ENCODE measurements at places on chromosomes 5 and 9. TPM values are rescaled to one million over a fixed set of nuclear protein-coding genes. Genes with fewer than 3 reads are reported as not detected.

GRCh38 chr9:35675204-35675603 lies 1.5 kb downstream of the CA9 start:
- no peak overlapping the region for H3K27ac ChIP-seq
- H3K4me1 ChIP-seq = no peaks in the 10 kb centered on the region
- no peak for DNase-seq

- H3K36me3 ChIP-seq = no peaks in the 10 kb centered on the region
- H3K4me3 ChIP-seq = no peak overlapping the region
- DNase-seq = no peak
- peaks cover 15% of the 10 kb centered on the region for H3K4me1 ChIP-seq
- H3K27me3 ChIP-seq = no peaks in the 10 kb centered on the region
- no peak overlapping the region for H3K27ac ChIP-seq
Observed at GRCh38 chr9:111730937-111731567, 63.7 kb downstream of the SHOC1 start.

DNA sequence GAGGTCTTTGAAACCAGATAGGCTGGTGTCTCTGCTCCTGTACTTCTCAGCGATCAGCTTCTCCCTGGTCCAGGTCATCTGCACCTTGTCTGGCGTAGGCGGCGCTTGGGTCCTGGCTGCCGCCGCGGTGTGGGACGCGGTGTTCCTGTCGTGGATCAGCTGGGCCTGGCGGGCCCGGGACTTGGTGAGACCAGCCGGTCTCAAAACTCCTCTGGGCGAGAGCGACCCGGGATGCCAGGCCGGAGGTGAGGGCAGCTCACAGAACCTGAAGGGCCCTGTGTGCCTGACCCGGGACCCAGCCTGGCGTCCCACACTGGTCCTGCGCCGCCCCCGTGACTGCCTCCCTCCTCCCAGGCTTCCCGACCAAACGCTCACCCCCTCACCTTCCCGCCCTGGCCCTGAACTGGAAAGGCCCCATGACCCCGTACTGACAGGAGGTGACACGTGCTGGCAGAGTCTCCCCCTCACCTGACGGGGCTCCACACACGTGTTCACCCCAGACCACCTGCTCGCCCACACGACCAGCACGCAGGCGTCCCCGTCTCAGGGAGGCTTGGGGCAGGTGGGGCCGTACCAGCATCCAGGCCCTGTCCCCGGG lies 49.0 kb downstream of the NKD2 start:
- H3K4me3 ChIP-seq = no peak overlapping the region
- H3K27ac ChIP-seq = no peak overlapping the region
- no peaks in the 10 kb centered on the region for H3K4me1 ChIP-seq
- H3K27me3 ChIP-seq = no peaks in the 10 kb centered on the region
- peak; percentile 75 for DNase-seq

DNA sequence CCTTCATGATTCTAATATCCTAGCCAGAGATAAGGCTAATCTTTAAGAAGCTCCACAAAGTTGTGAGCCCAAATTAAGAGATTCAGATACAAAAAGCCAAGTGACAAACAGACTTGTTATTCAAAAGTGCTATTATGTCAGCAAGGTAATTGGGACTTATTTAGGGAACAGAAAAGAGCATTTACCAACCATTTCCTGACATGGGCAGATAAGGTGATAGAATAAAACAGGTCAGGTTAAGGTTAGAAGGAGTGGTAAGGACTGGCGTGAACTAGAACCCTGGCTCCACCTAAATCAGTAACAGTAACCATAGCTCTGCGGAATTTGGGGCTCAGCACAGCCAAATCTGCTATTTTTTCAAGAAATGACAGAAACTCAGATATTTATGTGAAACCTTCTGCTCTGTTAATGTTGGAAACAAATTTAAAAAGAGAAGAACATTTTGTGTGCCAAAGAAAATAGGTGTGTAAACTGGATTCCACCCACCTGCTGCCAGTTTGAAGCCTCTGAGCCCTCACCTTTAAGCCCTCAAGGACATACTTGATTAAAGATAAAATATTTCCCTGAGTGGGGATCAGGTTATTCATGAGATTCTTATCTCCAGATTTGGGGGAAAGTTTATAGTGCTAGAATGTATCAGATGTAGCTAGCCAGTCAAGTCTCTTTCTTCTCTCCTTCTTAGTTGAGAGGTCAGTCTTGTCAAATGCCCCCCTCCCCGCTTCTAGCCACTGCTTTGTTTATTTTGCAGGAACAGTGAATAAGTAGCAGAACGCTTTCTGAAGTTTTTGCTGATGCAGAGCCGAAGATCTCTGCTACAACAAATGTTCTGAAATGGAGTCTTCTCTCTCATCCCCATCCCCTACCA lies 10.2 kb upstream of the ERMP1 start:
- H3K27me3 ChIP-seq = peaks cover 18% of the 10 kb centered on the region
- H3K36me3 ChIP-seq = no peaks in the 10 kb centered on the region
- peaks cover 28% of the 10 kb centered on the region for H3K4me1 ChIP-seq
- H3K4me3 ChIP-seq = no peak overlapping the region

- peaks cover 71% of the 10 kb centered on the region for H3K27me3 ChIP-seq
- peak; percentile 69 for DNase-seq
- no peaks in the 10 kb centered on the region for H3K36me3 ChIP-seq
- no peaks in the 10 kb centered on the region for H3K4me1 ChIP-seq
- no peak overlapping the region for H3K4me3 ChIP-seq
- H3K27ac ChIP-seq = no peak overlapping the region
Observed at GRCh38 chr5:181059297-181060230, 19.5 kb downstream of the BTNL9 start.

The TEK gene
- total RNA-seq = 8.3 TPM

The TAS2R1 gene
- total RNA-seq = not detected

The TERT gene
- total RNA-seq = not detected

The ADAMTS16 gene
- 1.4 TPM for total RNA-seq

The ANKRD34B gene
- not detected for total RNA-seq
